ENCODE measurements at places on chromosomes 7 and 10.
A peak's percentile ranks its signal among the peaks of the same experiment; 100 is the strongest.

- DNase-seq, result no peak
These were observed 43.4 kb upstream of the SRGN start for GRCh38 chr10:69044546-69044945.

DNA sequence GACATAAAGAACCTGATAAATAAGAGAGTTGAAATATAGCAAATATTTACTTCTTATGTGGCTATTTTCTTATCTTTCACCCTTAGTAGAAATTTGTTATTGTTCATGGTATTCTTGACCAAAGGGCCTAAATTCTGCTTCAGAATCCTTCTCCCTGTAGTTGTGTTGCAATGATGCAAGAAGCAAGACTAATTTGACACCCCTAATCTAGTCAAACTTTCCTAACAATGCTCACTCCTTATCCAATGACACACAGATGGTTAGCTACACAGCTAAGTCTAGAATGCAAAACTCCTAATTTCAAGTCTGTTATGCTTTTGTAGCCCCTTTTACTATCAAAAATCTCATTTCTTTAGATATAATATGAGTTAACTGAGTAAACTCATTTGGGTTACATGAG is 56.1 kb downstream of the TWIST1 start:
- DNase-seq, result no peak

DNA sequence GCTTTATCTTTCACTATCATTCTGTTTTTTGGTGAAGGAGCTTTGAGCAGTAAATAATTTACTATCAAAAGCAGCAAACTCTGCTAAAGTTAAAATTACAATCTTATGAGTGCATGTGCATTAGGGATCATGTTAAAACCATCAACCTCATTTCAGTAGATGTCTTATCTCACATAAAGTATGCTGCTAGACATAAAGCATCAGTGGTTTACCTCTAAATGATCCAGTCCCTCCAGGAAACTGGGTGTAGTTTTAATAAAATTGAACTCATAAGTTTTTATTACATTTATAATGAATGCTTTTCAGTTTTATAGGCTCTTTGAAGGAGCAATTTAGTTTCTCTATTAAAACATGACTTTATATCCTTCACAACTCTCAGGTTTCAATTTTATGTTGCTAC is 108.7 kb downstream of the LRRN3 start:
- DNase-seq, result no peak

DNA sequence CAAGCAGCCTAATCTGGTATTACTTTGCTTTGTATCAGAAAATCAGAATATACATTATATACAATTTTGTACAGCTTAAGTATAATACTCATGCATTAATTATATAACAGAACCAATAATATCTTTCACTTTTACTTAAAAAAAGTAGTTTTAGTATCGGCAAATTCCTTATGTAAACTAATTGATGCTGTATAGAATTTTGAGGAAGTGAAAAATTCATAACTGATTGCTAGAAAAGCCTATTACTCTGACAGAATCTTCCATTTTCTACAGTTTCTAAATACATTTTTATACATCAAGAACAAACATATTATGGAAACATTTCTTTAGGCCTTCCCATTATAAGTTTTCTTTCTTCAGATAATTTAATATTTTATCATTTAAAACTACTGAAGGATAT is 124.0 kb upstream of the GPR22 start:
- no peak for DNase-seq

DNA sequence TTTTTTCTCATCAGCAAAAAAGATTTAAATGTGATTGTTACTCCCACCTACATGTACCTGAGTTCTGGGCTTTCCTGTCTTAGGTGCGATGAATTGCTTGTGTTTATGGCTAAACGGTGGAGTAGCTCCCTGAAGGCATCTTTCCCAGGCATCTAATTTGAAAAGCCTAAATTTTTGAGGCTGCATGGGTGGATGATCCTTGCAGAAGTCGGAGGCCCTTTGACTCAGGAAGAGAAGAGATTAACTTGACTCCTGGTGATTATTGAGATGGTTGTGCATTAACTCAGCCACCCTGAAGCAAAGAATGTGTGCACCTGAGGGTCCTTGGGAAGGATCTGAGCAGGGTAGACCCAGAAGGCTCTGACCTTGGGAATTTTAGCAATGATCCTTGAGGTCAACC is 155.6 kb upstream of the SEMA3C start:
- no peak for DNase-seq

- DNase-seq, result peak; percentile 10
These were observed at the start of gene ST8SIA6 for GRCh38 chr10:17454161-17455014. Gene ST8SIA6 (minus strand): TSS chr10:17454595. CDS start chr10:17454255, 340 bp downstream.

DNA sequence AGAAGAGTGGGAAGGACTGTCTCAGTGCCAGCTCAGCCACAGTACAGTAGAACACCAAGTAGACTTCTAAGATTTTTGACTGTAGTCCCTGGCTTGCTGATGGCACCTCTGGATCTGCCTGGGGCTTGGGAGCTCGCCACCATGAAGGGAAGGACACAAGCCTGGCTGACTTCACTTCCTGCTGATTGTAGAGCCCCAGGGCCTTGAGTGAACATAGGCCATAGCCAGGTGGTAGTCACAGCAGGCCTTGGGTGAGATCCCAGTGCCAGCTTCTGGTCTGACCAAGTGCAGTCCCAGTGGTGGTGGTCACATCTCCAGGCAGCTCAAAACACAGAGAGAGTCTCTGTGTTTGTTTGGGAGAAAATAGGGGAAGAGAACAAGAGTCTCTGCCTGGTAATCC is 57.6 kb upstream of the HBP1 start:
- no peak for DNase-seq

- DNase-seq, result no peak
These were observed 219.2 kb upstream of the PPP2R2D start for GRCh38 chr10:131681656-131682055.

DNA sequence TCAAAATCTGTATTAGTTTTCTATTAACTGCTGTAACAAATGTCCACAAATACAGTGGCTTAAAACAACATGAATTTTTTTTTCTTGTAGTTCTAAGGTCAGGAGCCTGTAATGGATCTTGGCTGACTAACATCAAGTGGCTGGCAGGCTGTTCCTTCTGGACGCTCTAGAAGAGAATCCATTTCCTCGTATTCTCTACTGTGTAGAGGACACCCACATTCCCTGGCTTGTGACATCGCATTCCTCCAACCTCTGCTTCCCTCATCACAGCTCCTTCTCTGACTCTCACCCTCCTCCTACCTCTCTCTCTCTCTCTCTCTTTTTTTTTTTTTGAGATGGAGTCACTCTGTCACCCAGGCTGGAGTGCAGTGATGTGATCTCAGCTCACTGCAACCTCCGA is 4.8 kb upstream of the CALHM1 start:
- no peak for DNase-seq

DNA sequence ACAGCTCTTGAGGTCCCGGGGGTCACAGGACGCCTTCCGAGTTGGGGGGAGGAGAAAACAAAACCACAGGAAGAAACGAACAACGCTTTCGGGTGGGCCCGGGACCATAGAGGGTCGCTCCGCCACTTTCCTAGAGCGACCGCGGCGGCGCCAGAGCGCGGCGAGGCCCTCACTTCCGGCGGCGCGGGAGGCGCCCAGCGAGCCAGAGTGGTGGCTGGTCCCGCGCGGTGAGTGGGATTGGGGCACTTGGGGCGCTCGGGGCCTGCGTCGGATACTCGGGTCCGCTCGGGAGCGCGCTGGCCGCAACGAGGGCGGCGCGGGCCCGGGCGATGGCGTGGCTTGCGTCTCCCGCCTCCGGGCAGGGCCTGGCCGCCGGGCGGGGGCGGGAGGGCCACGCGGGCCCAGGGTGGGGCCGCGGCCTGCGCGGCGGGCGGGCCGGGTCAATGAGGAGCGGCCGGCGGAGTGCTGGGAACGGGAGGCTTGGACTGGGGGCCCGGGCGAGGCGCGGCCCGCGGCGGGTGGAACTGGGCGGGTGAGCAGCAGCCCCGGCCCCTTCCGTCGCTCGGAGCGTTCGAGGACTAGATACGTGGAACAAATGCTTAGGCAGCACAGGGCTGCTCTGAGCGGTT is at the start of gene ZNF22:
Gene ZNF22, plus strand, starts transcription at position 172 of the 629 bp plus-strand sequence. CDS start 2,446 bp downstream, outside the sequence.
- DNase-seq, result peak; percentile 54

DNA sequence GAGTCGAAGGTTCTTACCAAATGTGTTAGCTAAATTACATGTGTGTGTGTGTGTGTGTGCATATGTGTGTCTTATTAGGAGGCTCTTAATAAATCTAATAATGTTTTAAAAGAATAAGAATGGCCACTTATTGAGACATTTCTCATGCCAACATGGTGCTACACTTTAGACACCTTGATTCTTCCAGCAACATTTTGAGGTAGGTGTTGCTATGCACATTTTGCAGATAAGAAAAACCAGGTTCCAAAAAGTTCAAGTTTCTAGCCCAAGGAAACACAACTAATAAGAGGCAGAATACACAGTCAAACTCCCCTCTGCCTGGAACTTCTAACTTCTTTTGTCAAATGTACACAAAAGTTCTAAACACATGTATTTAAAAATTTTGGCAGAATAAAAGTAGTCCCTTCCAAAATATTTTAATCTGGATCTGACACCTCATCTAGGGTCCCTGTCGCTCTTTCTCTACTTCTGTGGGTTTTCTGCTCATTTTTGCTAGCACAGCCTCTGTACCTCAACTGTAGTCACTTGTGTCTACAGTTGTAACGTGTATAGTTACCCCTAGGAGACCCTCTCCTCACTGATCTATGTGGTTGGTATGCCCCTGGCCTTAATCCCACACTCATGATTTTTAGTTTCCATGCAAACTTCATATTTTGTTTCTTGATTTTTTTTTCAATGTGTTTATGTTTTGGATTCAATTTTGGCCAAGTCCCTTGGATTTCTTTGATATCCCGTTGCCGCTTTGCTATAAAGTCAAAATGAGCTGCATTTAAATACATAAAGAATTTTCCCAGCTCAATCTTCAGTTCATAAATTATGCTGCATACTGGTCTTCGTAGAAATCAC is 4.3 kb downstream of the ANKRD1 start:
- DNase-seq, result no peak

GRCh38 chr10:30028006-30028737 is 31.2 kb downstream of the JCAD start:
- no peak for DNase-seq

GRCh38 chr7:372546-372931 is 82.6 kb downstream of the FOXL3 start:
- DNase-seq, result no peak

DNA sequence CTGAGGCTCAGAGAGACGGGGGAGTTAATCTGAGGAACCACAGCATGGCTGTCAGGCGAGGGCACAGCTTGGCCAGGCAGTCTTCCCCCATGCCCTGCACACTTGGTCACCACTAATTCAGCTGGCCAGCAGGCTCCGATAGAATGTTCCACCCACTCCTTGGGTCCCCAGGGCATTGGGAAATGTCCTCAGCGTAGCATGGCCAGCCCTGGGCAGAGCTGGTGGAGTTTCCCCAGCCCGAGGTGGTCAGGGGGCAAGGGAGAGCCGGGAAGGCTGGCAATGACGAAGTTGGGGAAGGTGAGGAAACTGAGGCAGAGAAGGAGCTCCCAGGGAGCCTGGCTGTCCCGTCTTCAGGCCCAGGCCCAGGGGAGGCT is 12.1 kb upstream of the GRIFIN start:
- DNase-seq, result no peak

DNA sequence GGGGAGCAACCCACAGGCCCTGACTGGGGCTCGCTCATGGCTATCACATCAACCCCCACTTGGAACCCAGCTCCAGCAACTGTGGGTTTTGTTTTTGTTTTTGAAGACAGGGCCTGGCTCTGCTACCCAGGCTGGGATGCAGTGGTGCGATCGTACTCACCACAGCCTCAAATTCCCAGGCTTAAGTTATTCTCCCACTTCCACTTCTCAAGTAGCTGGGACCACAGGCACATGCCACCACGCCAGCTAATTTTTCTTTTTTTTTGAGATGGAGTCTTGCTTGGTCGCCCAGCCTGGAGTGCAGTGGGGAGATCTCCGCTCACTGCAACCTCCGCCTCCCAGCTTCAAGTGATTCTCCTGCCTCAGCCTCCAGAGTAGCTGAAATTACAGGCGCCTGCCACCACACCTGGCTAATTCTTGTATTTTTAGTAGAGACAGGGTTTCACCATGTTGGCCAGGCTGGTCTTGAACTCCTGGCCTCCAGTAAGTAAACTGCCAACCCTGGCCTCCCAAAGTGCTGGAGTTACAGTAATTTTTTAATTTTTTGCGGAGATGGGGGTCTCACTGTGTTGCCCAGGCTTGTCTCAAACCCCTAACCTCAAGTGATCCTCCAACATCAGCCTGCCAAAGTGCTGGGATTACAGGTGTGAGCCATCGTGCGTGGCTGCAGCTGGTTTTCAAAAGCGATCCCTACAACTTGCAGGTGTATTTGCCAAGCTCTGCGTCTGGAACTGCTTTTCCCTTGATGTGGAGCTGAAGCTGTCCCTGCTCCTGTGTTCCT is 228.7 kb downstream of the SKIDA1 start:
- no peak for DNase-seq

- DNase-seq, result peak; percentile 40
These were observed 90.3 kb downstream of the MYL10 start for GRCh38 chr7:101538596-101539459.

DNA sequence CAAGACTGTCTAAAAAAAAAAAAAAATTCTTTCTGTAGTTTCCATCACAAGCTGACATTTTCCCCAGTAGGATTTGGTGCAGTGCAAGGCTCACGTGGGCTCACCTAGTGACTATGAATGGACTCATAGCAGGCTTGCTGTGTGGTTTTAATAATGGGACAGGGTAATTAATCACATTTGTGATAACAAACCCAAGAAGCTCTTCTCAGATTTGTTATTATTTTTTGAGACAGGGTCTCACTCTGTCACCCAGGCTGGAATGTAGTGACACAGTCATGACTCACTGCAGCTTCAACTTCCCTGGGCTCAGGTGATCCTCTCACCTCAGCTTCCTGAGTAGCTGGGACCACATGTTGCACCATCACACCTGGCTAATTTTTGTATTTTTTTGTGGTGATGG is 40.0 kb downstream of the NACAD start:
- no peak for DNase-seq

GRCh38 chr7:6422926-6423632 is 24.7 kb downstream of the DAGLB start:
- DNase-seq, result no peak

DNA sequence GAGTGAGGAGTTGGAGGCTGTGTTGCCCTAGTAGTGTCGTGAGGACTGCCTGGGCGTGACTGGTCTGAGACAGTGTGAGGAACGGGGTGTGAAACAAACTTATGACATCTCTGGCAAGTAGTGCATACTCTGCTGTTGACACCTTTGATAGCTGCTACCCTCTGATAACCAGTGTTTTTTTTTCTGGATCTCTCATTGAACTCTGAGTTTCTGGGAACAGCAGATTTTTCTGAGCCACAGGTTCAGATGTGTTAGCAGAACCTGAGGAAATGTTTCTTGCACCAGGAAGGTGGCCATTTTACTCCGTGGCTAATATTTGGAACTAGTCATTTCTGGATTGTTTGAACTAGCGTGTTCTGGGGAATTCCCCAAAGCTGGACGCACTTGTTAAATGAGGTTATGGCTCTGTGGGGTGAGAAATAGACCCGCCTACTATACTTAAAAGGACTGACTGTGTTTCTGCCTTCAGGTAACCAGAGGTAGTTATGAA is 52.9 kb downstream of the AUTS2 start:
- no peak for DNase-seq

Data from activated CD4-positive, alpha-beta T cell treated with anti-CD3 and anti-CD28 coated beads, Interleukin-2, amount 50 U/mL, for 24 hours (primary cell).